Fibroblast of the conjunctiva (primary cell): ENCODE measurements at places on chromosomes 1 and 21.

DNA sequence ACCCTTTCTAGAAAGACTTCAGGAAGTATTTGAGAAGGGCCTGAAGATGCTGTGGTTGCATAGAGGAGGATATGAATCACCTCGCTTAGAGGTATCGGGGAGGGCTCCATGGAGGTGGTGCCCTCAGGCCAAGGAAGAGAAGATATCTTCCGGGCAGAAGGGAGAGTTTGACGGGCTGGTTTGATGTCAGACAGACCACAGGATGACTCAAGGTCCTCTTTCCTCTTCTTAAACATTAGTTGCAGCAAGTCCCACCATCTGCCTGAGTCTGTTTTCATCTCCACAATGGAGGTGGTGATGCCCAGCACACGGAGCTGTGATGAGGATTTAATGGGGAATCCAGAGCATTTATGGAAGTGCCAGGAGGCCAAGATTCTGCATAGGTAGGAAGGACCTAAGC is 25.1 kb upstream of the RUNX3 start:
- no peak for DNase-seq

- no peak for DNase-seq
Observed at GRCh38 chr1:183310753-183311479, 107.3 kb downstream of the NMNAT2 start.

DNA sequence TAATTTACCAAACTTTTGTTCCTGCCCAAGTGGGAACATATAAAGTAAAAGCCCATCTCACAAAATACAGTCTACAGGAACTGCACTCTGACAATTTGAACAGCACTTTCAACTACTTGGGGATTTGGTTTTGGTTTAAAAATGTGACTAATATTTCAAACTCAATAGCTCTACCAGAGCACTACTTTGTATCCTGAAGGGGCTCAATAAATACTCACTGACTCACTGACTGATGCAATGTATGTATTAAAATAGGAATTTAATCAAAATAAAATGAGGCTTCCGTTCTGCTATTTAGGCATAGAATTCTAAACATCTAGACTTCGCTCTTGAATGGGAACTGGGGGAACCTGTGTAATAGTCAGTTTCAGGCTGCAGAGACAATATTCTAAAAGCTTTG is 21.9 kb downstream of the EFCAB14 start:
- DNase-seq, result no peak

GRCh38 chr21:15446223-15446622 is 283.6 kb upstream of the USP25 start:
- no peak for DNase-seq

- DNase-seq, result no peak
Observed at GRCh38 chr1:181493885-181494284, 10.6 kb downstream of the CACNA1E start.

- DNase-seq, result peak; percentile 57
Observed at GRCh38 chr1:112358798-112359408, 37.1 kb upstream of the CTTNBP2NL start.

- DNase-seq, result no peak
Observed at GRCh38 chr1:56435434-56436262, 143.7 kb downstream of the PLPP3 start.

DNA sequence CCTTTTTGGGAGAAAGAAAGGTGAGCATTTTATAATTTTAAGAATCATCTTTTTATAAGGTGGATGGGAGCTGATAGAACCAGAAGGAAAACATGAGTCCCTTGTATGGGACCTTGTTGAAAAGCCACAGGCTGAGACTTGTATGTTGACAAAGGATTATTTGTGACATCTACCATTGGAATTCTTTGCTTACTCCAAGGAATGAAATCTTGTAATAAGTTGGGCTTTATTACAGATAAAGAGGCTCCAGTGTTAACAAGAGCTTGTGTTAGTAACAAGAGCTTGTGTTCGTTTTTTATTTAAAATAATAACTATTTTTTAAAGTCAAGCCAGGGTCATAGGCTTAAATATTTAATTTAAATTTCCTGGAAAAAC is 201.1 kb upstream of the CHRM3 start:
- no peak for DNase-seq

DNA sequence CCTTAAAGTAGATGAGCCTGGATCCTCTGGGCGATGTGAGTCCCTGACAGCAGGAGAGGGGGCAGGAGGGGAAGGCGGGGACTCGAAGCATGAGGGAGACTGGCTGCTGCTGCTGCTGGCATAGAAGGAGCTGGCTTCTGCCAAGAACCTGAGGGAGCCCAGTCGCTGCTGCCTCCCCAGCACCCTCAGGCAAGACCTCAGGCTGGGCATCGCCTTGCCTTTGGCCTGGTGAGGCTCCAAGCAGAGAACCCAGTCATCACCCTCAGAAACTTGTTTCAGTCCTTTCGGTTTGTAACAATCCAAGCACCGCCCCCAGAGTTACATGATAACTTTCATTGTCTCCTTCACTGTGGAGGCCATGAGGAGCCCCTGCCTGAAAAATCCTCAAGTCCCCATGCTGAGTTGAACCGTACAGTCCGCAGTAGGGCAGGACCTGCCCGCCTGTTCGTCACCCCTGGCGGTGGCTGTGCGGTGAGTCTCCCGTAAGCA is 38.8 kb downstream of the POFUT2 start:
- peak; percentile 18 for DNase-seq

DNA sequence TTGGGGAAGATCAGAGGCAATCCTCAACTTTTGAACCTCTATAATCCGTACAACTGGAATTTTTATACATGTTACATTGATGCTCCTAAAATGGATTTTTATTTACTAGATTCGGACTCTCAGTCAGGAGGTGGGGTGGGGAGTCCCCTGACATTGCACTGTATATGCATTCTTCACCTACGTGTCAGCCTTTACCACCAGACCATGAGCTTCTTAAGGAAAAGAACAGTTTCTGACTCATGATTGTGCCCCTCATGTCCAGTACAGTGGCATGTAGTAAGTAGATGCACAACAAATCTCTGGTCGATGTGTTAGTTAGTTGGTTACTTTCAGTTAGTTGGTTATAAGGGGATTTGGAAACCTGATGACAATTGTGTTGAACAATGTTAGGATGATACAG is 15.4 kb downstream of the LPAR3 start:
- no peak for DNase-seq

DNA sequence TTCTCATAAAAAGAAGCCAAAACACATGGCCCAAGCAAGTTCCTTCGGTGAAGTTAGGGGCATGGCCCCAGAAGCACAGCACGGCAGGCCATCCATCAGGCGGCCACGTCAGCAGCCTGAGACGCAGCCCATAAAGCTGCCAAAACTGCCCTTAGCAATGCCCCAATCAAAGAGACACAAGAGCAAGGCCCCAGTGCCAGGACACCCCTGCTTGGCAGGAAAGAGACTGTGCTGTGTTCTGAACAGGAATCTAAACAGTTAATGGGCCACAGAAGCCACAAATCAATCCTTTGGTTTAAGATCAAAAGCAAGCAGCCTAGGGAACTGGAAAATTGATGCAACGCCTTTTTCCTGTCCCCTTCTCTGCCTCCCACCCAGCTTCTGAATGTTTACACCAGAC is 497.0 kb upstream of the USP24 start:
- DNase-seq, result no peak

DNA sequence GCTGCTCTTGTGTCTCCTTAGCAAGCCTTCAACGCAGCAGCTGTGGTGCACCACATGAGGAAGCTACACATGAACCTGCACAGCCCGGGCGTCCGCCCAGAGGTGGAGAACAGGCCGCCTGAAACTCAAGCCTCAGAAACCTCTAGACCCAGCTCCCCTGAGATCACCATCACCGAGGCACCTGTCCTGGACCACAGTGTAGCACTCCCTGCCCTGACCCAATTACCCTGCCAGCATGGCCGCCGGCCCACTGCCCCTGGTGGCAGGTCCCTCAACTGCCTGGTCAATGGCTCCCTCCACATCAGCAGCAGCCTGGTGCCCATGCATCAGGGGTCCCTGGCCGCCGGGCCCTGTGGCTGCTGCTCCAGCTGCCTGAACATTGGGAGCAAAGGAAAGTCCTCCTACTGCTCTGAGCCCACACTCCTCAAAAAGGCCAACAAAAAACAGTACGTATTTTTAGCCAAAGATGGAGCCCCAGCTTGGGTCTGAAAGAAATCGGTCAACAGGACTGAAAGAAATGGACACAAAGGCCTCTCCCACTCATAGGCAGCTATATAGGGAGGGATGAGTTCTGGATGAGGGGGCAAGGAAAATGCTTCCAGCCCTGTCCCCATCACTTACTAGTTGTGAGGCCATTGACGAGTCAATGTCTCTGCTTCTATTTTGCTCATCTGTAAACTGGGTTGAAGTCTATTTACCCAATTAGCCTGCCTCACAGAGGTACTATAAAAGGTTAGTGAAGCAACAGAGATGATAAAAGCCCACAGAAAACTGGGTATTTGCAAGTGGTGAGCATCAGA is 28.5 kb downstream of the CAMK1G start:
- no peak for DNase-seq

DNA sequence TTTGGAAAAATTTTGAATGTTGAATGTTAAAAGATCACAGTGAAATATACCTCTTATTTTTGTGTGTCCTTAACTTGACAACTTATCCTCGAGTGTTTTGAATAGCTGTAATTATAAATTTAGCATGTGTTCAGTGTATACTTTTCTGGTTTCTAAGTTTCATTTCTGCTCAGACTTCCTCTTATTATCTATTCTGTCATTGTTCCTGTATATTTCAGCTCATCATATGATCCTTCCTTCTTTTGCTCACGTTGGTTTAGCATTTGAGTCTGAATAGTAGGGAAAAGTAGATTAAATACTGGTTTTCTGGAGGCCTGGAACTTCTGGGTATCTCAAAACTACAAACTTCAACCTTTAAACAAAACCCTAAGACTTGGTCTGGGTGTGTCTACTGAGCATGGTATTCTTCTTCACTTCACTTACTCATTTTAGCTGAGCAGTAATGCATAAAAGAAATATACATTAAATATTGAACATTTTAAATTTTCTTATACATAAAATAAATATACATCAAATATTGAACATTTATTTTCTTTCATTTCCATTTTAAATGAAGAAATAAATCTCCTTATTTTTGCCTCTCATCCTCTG is 3.3 kb upstream of the ATP6V1G3 start:
- no peak for DNase-seq
